Chondrocyte (in vitro differentiated cells): ENCODE measurements at places on chromosomes 2 and 18. TPM values are rescaled to one million over a fixed set of nuclear protein-coding genes. Genes with fewer than 3 reads are reported as not detected.

DNA sequence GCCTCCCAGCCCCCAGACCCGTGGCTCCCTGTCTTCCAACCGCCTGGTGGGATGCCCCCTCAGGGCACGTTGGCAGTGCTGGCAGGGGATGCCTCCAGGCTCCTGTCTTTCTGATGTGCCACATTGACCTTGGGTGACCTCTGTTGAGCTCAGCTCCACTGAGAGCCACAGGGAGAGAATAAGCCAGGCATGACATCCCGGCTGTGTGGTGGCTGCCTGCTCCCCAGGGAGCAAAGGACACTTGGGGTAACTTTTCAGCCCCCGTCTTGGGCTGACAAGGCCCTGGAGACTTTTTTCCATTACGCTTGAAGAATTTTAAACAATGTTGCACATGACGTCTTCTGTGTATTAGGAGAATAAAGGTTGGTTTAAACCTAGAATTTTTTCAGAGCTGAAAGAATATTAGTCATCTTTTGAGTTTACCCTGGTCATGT, 246.0 kb downstream of the TSN start:
- DNase-seq, result no peak

DNA sequence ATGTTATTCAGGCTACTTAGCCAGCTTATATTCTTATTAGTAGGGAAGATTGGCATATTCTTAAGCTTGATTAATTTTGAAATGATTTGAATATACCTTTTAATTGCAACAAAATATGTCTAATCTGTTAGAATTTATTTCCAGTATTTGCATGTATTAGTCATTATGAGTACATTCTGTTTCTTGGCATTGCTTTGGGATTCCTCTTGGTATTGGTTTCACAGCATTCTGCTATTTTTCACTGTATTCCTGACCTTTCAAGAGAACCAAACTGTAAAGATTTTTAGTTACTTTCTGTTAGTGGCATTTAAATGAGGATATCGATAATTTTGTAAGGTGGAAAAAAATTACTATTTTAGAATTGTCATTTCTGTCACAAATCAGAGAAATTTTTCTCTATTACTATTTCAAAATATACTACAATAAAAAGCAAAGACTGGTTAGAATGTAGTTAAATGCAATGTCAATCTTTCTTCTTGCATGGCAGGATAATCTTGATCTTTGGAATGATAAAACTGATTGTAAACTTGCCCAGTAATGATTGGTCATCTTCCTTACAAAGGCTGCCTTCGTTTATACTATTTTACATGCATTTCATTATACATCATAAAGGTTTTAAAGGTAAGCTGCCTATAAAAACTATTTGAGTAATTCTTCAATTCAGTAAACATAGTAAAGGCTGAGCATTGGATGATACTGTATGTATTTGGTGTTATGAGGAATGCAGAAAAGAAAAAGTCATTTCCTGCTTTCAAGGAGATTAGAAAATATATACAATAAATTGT, 86.1 kb downstream of the SLC4A10 start:
- DNase-seq, result no peak

GRCh38 chr2:177675350-177675821, 282.8 kb downstream of the AGPS start:
- no peak for DNase-seq

- DNase-seq, result no peak
Measured at GRCh38 chr2:105545730-105546627, 147.1 kb upstream of the FHL2 start.

GRCh38 chr2:231197706-231198290, 633 bp upstream of the ARMC9 start:
- no peak for DNase-seq

DNA sequence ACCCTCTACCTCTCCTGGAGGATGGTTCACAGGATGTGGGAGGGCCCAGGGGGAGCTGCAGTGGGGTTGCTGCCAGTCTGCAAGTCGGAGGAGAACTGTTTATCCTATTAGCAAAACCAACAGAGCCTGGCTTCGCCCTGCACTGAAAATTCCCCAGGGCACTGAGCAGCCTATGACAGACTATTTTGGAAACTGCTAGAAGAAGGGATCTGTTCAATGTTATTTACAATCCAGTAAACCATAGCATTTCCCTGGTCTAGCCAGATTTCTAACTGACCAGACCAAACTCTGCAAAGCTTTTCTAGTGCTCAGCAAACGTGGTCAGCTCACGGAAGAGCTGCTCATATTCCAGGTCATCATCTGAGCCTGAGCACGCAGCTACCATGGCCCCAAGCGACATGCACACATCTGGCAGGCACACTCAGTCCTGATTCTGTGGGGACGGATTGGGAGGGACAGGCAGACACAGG, 64.8 kb upstream of the PID1 start:
- DNase-seq, result no peak

DNA sequence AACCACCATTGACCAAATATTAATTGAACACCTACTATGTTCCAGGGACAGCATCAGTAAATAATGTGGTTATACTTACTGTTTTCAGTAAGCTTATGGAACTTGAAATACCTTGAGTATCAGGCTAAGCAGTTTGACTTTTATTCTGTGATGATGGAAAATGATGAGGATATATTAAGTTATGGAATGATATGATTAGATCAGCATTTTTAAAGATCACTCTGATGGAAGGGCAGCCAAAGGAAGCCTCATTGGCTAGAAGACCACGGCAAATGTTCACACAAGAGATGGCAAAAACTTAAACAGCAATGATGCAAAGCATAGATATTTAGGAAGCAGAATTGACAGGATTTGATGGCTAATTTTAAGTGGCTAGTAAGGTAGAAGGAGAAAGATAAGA, 266.9 kb upstream of the DPP10 start:
- no peak for DNase-seq

- DNase-seq, result no peak
Measured at GRCh38 chr2:430291-431040, 142.6 kb upstream of the ALKAL2 start.

GRCh38 chr2:232375164-232375563, 3.4 kb upstream of the ALPP start:
- no peak for DNase-seq

GRCh38 chr2:109497463-109497862, 116.3 kb downstream of the SEPTIN10 start:
- no peak for DNase-seq

GRCh38 chr2:150469706-150470274, 17.7 kb downstream of the RND3 start:
- no peak for DNase-seq

GRCh38 chr18:44245019-44245418, 435.7 kb upstream of the SETBP1 start:
- DNase-seq, result no peak

DNA sequence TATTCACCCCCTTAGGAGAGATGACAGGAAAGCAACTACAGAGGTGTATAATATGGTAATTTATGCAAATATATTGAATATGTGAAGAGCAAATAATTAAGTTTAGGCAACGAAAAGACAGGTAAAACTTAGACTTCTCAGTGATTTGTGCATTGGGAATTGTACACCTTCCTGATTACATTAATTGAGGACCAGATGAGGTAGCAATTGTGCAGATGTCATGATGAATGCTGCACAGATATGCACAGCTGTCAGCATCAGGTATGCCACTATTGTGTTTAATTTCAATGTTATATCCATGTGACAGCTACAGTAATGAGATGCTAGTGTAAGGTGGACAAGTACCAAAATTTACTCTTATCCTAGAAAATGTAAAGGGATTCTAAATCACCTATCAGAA, 267.2 kb upstream of the FSIP2 start:
- DNase-seq, result no peak

DNA sequence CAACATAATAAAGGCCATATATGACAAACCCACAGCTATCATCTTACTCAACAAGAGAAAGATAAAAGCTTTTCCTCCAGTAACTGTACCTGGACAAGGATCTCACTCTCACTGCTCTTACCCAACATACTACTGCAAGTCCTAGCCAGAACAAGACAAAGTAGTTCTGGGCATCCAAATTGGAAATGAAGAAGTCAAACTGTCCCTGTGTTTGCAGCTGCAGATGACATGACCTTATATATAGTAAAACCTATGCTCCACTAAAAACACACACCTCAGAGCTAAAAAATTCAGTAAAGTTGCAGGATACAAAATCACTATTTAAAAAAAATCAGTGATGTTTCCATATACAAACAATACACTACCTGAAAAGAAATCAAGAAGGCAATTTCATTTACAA, 32.2 kb downstream of the USP34 start:
- DNase-seq, result no peak

- DNase-seq, result no peak
Measured at GRCh38 chr2:55482186-55482884, 37.2 kb upstream of the CFAP36 start.

DNA sequence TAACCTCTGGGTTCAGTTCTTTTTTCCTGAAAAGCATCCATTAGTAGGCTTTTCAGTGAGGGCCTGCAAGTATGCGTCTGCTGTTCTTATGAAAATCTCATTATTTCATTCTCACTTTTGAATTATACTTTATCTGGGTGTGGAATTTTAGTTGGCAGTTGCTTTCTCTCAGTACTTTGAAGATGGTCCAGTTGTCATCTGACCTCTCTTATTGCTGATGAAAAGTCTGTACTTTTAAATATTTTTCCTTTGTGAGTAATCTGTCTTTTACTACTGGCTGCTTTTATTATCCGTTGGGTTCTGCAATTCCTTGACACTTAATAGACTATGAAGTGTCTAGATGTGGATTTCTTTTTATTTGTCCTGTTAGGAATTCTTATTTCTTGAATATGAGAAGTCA, 307.8 kb downstream of the CYP26B1 start:
- DNase-seq, result no peak

DNA sequence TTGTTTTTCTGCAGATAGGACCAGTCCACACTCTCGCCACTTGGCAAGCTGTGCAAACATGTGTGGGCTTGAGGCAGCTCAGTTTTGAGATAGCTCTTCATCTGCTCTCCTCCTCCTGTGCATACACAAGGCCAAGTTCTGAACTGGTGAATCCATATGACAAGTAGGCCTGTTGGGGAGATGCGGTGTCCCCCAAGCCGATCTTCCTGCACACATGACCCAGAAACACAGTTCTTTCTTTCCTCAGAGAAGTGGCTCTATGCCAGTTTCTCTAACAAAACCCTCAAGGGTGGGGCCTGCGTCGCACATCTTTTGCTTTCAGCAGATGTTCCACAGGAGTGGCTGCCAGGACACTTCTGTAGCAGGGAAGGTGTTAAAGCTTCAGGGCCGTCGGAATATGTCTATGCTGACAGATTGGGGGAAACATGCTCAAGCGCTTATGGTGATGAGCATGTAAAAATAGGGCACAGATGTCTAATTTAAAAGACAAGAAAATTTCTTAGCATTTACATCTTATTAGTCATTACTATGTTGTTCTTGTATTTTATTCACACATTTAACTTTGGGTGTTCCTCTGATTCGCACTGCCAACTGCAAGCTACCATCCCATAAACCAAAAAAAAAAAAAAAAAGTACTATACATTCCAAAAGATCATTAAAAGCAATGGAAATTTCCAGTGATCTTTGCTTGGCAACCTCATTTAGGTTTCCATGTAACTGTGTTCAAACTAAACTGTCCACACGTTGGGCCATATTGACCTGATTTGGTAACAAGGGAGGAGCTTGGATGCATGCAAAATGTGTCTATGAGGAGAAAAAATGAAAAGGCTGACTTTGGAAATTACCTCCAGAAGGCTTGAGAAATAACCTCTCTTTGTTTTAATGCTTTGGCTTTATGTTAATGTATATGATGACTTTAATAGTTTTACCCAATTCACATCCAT, 1055.5 kb upstream of the KLHL29 start:
- DNase-seq, result no peak

DNA sequence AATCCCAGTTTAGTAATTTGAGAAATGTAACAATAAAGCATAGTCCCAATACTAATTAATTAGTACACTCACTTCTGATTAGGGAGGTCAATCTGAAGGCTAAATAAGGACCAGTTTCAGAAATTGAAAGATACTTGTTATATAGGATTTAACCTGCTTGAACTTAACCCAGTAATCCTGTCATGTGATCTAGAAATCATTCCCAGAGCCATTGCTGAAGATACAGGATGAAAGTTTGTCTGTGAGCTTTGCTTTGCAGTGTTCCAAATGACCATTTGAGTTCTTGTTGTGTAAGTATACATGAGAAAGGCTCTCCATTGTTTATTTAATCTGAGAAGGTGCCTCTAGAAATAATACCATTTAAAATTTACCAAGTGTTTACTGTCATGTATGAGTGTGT, 52.2 kb downstream of the GALNT1 start:
- no peak for DNase-seq

DNA sequence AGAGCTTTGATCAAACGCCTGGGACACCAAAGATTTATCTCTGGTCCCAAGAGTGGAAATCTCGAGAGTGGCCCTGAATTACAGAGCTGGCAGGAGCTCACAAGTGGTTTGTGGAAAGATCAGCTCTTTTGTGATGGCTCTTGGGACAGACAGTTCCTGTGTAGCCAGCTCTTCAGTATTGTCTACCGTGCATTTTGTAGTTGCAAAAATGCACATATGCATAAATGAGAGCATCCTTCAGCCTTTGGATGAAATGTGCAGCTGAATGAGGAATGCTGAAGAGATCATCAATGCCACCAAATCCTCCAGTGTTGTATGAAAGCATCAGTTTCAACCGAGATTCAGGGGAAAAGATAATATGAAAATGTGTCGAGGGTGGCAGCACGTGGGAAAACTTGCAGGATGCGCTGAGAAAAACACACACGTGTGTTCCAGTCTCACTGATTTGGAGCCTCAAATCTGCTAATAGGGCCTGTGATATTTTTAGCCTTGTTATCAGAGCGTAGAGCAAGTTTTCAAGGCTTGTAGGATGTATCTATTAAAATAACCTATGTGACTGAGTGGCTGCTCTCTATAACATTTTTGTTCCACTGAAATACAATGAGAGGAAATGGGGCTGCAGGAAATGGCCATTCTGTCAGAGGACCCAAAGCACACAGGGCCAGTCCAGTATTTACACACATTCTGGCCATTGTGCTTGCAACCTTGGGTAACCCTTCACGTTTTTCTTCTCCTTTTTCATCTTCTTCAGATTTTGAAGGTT, 138.7 kb downstream of the PRKCE start:
- no peak for DNase-seq

DNA sequence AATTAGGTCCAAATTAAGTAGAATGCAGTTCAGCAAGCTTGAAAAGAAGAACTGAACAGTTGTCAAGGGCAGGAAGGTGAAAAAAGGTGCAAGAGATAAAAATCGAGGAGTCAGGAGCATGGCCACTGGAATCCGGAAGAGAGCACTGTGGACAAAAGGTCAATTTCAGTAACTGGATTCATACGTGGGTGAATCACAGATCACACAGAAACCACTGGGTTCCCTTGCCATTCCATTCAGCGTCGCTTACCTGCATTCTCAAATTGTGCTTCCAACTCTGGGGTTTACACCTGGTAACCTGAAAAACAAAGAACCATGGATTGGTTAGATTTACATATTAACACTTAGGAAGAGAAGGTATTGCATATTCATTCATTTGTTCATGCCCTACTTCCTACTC, 21.6 kb upstream of the LMAN1 start:
- no peak for DNase-seq

Gene DTNA
- total RNA-seq, result 3.7 to 5.8 TPM (median 3.7 TPM) in 3 replicates

Gene LYPD6
- 0.46 to 0.82 TPM (median 0.57 TPM) in 3 replicates for total RNA-seq

Gene FOXI3
- not detected in 3 replicates for total RNA-seq

Gene PARD6G
- 10.9 to 17.7 TPM (median 17.0 TPM) in 3 replicates for total RNA-seq

Gene CCDC68
- not detected in 3 replicates for total RNA-seq

Gene RGPD3
- 0.07 to 0.10 TPM in 2 of 3 replicates, not detected in the other for total RNA-seq

Gene DUSP2
- total RNA-seq, result 0.31 to 1.3 TPM (median 1.1 TPM) in 3 replicates
